ENCODE measurements at places on chromosomes 3 and 15.

DNA sequence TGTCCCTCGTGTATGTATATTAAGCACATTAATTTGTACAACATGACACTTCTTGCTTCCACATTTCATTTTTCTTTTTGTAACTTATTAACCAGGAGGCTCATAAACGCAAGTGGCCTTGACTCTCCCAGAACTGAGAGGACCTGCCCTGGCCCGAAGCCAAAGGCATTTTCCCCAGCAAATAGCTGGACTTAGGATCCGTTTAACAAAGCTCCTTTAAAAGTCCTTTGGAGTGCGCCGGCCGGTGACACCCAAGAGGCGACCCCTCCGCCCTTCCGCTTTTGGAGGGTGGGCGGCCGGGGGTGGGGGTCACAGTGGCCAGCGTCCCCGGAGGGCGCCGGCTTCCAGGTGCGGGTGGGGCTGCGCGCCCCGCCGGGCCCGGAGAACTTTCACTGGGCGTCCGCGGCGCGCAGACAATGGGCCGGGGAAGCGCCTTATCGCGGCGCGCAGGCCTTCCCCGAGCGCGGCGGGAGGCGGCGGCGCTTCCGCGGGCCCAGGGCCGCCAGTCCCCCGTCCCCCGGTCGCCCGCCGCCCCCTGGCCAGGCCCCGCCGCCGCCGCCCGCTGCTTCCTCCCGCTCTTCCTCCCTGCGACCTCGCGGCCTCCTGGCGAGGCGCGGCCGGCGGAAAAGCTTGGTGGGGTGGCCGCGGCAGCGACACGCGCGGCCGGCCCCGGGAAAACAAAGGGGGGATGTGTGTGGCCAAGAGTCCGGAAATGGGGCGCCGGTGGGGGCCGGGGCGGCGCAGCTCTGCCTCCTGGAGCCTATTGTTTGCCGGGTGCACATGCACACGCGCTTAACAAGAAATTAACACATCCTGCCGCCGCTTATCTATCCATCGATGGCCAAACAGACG lies 613.4 kb downstream of the MCTP2 start:
- peak; percentile 32 for DNase-seq

DNA sequence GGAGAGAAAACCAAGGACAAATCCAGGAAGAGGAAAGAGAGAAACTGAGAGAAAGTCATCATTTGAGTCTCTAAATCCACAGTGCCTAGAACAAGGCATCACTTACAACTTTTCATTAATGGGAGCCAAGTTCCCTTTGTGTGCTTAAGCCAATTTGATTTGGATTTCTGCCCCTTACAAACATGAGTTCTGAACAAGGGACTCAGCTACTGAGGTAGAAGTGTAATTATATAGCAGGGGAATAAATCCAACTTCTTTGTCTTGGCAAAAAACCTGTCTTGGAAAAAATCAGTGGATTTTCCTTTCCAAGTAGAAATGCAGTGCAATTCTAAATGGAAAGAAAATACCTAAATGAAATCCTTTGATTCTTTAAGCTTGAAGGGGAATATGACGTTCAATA lies 307.2 kb upstream of the CNTN3 start:
- DNase-seq = no peak

DNA sequence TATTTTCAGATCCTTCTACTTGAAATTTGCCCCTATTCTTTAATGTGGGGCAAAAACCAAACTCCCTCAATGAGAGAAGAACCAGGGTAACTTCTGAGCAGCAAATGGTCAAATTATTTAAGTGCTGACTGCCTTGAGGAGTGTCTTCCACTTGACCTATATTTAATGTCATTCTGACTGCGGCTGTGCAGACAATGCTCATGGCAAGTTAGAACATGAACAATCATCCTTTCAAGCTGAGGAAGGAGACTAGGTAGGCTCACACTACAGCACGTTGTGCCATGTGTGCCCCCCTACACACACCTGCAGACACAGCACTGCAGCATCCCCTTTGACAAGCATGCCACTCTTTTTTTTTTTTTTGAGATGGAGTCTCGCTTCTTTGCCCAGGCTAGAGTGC lies 98.2 kb downstream of the OSBPL10 start:
- peak; percentile 1 for DNase-seq

GRCh38 chr3:41000471-41000870 lies 198.8 kb upstream of the CTNNB1 start:
- DNase-seq = no peak

DNA sequence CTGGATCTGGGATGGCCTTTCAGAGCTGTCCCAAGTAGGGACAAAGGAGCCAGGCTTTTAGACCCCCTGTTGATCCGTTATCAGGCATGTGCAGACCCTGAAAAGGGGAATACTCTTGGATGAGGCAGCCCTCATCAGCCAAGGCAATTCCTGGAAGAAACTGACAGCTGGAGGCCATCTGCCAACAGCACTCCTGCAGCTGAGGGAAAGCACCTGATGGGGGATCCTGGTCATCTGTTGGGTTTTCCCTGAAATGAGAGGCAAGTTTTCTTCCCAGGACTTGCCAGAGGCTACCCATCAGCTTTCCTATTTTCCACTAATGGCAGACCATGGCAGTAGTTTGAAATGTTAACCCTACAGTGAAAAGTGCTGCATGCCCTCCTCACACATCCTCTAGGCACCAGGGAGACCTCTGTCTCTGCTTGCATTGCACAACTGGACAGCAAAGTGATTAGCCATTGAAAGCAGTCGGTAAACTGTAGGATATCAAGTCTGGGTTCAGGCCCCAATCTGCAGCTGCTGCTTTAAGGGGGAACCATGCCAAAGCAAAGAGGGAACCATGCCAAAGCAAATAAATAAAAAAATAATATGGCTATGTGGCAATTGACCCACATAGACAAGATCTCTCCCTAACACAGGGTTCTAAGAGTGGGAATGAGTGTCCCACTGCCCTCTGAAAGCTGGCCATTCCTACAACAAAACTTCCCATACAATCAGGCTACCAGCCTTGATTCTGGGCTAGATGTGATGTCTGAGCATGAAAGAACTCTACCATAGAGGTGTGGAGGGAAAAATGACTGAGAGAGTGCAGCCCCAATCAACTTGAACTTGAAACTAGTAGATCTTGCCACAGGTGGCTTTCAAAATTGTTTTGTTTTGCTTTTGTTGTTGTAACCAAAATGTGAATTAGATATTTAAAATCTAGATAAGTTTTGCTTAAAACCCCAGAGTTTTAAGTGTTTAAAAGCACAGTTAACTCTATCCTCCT lies 232.0 kb upstream of the STT3B start:
- DNase-seq = no peak

DNA sequence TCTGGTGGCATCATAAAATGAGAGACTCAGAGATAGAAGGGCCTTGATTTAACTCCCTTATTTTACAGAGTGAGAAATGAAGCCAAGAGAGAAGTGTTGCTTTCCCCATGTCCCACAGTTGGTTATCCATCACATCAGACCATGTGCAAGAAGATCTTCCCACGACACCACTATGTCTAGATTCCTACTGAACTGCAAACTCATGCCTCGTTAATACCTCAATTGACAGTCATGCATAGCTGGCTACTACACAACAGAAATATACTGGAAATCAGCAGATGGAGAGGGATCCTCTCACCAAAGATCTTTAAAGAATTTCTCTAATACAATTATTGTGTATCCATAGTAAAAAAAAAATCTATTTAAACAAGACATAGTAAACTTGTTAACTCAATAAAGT lies 33.3 kb downstream of the PEAK1 start:
- no peak for DNase-seq

DNA sequence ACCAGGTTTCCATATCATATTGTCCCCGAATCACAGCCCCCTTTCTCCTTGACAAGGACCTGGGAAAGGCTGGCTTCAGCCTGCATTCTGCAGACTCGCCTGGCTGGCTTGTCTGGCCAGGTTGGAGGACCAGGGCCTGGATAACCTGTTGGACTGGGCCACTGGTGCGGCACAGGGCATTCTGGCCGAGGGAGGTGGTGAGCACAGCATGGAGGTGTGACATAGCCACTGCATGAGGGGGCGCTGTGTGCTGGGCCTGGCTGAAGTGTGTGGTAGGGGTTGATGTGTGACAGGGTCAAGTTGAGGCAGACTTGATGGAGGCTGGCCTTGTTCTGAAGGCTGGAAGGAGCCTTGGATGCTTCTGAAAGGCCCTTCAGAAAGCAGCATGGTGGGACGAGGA lies 2.9 kb downstream of the ESYT3 start:
- no peak for DNase-seq

DNA sequence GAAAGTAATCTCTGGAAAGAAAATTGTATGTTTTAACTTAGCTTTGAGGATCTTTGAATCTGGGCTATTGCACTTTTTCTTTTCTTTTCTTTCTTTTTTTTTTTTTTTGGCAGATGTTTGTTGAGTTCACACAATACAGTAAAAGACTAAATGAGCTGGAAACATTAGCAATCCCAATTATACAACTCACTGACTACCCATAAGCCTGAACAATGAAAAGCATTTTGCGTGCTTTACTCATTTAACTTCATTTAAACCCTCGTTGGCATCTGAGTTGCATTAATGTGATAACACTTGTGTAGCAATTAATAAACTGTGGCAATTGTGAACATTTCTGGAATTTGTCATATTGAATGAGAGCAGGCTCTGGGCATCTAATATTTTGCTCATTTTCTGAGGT lies 269.4 kb upstream of the RBMS3 start:
- no peak for DNase-seq

GRCh38 chr3:129732200-129732876 lies 125.9 kb upstream of the PLXND1 start:
- DNase-seq = no peak

GRCh38 chr15:73142802-73143762 lies 90.8 kb downstream of the NEO1 start:
- DNase-seq = no peak

GRCh38 chr3:54163441-54163840 lies 41.1 kb downstream of the CACNA2D3 start:
- no peak for DNase-seq

- no peak for DNase-seq
Observed at GRCh38 chr3:140258222-140258724, 323.3 kb downstream of the CLSTN2 start.

DNA sequence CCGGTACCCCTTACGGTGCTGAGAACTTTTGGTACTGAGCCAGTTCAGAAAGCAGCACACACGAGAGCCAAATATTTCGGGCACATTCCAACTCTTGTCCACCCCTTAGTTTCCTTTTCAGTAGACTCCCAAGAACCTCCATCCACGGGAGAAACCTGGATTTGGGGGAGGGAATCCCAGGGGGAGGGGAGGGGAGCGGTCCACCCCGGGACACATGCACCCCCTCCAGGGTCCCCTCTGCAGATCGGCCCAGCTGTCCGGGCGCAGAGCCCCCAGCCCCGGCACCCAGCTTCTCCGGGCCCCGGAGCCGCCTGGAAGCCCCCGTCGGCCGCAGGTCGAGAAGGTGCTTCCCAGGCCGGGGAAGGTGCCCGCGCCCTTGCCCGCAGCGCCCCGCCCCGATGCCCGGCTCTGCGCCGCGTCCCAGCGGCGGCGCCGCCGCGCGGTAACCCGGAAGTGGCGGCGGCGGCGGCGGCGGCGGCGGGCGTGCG lies 455 bp upstream of the ABHD17C start:
- DNase-seq = peak; percentile 66

DNA sequence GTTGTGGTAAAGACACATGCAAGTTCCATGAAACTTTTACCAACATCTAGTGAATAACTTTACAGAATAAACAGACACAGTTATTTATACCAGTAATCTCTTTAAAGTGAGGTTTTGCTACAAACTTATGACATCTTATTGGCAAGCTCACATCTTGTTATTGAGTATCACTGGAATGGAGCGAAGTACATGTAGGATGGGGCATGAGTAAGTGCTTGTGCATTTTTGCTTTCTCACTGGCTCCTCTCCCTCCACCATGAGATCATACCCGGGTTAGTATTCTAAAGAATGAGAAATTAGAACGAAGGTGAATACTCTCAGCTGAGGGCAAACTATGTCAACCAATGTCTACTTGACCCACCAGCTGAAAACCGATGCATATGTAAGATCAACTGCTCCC lies 193.3 kb upstream of the ZNF717 start:
- DNase-seq = no peak

DNA sequence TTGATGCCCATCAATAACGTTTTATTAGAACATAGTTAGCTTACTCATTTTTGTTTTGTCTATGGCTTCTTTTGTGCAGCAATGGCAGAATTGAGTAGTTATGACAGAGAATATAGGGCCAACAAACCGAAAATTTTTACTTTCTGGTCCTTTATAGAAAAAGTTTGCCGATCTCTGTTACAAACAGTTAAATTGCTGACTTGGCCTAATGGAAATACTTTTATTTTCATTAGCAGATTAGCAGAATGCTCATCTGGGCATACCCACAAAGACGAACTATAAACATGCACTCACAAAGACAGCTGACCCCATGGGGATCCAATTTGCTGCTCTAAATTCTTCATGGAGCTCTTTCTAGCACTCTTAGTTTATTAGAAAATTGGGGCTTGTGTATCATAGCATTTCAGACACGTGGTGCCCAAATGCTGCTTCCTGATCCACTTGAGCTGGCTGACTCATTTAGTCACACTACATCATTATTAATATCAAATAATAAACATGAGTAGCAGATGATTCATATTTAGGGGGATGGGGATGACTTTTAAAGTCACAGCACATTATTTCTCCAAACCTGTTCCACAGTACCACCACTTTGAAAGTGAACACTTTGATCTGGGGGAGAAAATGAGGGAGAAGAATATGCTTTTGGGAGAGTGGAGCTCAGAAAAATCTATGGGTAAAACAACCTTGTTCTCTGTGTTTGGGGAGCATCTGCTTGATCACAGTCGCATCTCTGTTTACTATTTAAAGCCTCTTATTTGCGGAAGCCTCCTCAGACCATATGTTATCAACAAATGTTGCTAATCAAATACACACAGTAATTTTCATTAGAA lies 228.1 kb upstream of the FEZF2 start:
- DNase-seq = no peak

- DNase-seq = no peak
Observed at GRCh38 chr15:95448531-95449229, 881.8 kb upstream of the NR2F2 start.

DNA sequence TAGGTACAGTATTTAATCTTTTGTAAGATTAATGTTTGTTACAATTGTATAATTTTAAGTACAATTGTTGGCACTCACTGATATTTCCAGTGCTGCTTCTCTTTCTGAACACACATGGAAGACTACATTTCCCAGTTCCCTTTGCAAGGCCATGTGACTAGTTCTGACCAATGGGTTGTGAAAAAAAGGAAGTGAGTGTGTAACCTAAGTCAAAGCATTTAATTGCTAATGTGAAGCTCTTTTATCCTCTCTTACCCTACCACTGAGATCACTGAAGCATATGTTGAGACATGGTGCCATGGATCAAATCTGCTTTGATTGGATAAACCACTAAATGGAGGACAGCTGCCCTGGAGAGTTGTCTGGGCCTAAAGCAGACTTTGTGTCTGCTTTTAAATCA lies 83.9 kb upstream of the PLXND1 start:
- peak; percentile 53 for DNase-seq

DNA sequence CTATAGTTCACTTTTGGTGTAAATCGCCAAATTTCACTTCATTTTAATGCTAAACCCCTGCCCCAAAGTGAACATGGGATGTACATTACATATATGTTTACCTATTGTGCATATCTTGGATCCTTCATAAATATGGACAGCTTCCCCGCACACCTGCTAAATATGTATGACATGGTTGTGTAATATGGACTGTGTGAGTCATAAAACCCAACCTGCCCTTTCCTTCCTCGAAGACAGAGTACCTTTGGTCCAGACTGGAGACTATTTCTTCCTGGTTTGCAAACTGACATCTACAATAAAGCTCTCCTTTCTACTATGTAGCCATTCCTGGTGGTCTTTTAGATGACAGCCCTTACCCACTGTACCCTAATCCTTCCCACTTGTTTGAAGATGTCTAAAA lies 12.4 kb downstream of the ACTC1 start:
- no peak for DNase-seq

GRCh38 chr15:74786551-74787165 lies 4.8 kb downstream of the CSK start:
- no peak for DNase-seq
